ENCODE measurements at places on chromosomes 3 and 15. TPM values are rescaled to one million over a fixed set of nuclear protein-coding genes. Genes with fewer than 3 reads are reported as not detected.

Gene CCR3
- total RNA-seq = 0.97 TPM

Gene IQCH
- 11.2 TPM for total RNA-seq

Gene PSMD2
- total RNA-seq = 144 TPM

Gene NPAP1
- 0.93 TPM for total RNA-seq

Gene AMT
- total RNA-seq = 15.1 TPM

Gene TMEM212
- not detected for total RNA-seq

Gene SLC28A1
- 0.68 TPM for total RNA-seq

Gene TGM4
- total RNA-seq = 0.44 TPM

Gene LSAMP
- total RNA-seq = 45.4 TPM

Gene CLEC3B
- not detected for total RNA-seq
